ENCODE measurements at places on chromosomes 3 and 15.

GRCh38 chr15:89368566-89369223, 34.1 kb upstream of the POLG start:
- DNase-seq, result no peak

- no peak for DNase-seq
Observed at GRCh38 chr15:71465131-71465955, 345.0 kb upstream of the NR2E3 start.

DNA sequence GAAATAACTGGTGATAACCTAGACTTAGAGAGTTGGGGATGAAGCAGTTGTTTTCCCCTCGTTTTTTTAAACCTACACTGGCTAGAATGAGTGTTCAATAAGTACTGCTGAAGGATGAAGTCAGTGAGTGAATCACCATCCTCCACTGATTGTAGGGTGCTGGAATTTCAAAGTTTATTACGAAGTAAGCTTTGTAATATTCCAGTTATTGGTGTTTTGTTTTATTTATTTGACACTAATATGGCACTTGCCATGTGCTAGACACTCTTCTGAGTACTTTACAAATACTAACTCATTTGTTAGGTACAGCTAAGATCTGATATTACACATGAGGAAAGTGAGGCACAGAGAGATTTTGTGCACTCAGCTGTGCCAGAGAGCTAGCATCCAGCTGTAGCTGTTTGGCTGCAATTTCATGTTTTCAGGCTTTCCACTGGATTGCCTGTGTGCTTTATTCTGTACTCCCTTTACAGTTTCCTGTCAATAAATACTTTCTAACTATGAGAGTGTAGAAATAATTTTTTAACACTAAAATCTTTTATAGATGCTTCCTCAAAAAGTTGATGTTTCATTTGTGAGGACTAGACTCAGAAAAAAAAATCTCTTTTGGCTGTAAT, 5.8 kb downstream of the MAP2K5 start:
- no peak for DNase-seq

DNA sequence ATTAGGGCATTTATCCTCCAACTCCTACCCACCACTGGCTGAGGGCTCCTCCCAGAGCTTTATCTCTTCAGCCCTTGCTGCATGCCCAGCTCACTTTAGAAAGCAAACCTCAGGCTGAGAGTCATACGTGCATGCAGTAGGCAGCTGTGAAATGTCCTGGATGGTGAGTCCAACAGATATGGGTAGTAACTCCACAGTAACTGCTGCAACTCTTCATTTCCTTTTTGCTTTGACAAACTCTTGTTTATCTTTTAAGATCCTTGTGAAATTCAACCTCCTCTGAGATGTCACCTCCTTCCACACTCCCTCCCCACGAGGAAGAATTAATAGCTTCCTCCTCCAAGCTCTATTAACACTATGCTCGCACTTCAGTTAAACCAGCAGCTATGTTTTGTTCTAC, 35.9 kb upstream of the CTNNB1 start:
- DNase-seq, result no peak

GRCh38 chr3:7193269-7193668, 332.4 kb downstream of the GRM7 start:
- no peak for DNase-seq

DNA sequence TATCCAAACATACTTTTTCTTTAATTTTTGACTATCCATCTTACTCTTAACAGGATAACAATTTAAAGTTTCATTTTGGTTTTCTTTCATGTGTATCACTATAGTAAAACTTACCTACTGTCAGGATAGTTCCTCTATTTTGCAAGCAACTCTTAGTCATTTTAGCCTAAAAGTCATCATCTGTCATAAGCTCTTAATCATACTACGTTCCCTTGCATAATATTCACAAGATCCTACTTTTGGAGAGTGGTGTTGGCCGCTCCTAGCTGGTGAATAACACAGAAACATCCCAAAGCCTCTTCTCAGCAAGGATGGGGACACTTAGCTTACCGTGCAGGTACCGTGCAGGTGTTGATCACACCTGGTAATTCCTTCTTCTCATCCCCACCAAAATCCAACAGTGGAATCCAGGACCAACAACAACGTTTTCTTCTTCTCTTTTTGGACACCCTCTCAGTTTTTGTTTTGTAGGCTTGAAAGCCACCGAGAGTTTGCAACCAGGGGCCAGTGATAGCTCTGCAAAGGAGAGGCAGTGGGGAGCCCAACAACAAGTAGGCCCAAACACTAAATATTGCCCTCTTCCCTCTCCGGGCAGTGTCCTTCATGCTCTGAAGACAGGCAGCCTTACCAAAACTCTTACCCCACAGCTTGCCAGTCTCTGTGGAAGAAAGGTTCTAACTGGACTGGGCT, 433 bp downstream of the FILIP1L start:
- DNase-seq, result no peak

DNA sequence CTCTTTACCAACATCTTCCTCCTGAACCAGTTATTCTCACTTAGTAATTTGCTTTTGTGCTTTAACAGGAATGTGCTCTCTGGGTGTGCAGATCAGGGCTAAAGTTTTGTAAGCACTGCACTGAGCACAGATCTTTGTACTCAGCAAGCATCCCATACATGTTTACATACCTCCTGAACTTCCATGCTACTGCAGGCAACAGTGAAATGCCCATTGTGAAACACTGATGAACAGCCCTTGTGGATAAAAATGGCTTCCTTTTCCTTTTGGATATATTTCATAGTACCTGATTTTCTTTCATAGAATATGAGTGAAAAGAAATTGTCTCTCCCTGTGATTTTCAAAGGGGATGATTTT, 855.9 kb downstream of the MCTP2 start:
- no peak for DNase-seq

DNA sequence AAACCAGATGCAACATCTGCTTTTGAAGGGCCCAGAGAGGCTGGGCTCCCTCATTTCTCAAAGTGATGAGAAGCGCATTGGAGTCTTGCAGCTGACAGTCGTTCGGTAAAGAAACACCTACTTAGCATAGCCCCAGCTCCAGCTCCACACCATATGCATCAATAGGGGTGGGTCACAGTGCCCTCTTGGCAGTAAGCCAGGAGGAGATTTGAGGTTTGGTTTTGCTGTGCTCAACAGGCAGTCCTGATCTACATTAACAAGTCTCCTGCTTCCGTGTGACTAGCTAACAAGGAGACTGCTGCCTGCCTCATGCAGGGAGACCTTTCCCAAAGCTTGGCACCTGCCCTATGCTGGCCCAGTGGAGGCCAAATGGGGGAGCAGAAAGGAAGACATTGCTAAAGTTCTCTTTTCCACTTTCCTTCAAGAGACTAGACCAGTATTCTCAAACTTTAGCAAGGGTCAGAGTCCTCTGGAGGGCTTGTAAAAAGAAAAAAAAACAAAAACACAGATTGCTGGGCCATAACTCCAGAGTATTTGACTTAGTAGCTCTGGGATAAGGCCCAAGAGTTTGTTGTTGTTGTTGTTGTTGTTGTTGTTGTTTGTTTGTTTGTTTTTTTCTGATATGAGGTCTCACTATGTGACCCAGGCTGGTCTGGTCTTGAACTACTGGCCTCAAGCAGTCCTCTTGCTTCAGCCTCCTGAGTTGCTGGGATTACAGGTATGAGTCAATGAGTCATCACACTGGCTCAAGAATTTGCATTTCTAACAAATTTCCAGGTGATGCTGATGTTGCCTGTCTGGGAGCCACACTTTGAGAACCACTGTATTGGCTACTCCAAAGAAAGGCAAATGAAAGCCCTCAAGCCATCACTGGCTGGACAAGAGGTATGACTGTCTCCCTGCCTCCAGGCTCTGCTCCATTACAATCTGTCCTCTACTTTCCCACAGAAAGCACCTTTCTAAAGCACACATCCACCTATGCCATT, 294.9 kb downstream of the RORA start:
- no peak for DNase-seq

DNA sequence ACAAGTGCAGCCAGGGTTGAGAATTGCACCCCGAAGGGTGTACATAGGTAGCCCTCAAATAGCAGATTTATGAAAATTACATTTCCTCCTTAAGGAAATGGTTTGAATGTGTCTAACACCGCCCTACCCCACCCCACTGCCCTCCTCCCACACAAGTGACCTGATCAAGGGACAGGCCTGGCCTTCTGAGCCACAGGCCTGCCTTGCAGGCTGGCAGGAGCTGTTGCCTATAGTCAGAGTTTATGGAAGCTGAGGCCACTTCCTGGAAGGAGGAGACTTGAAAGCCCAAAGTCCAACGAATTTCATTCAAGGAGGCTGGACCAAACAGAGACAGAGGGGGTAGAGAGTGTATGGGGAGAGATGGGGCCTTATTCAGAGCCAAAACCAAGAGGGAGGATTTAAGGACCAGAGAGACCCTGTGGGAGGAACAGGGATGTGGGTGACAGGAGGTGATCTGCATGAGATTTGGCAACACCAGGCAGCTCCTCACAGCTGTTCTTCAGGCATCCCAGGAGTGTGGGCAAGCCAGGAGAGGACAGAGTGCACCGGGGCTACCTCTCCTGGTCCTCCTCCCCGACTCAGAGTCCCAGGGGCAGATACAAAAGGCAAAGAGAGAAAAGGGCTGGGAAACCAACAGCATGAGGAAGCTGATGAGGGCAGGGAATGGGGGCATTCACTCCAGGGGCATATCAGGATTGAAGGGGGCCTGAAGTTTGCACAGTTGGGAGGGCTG, 100.4 kb upstream of the HES1 start:
- DNase-seq, result no peak

DNA sequence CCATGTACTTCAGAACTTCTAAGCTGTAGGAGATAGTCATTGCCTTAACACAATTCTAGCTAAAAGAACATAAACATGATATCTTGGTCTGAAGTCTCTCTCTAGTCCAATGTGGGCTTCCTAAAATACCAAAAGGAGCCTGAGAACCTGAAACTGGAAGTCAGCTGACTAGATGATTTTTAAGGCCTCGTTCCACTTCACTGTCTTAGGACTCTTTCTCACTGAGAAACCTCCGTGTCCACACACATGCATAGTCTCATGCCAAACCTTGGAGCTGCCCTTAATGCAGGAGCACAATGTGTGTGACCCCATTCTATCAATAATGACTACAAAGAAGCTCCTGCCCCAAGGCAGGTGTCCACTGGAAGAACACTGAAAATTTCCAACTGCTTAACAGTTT, 87.7 kb downstream of the ETFA start:
- no peak for DNase-seq

DNA sequence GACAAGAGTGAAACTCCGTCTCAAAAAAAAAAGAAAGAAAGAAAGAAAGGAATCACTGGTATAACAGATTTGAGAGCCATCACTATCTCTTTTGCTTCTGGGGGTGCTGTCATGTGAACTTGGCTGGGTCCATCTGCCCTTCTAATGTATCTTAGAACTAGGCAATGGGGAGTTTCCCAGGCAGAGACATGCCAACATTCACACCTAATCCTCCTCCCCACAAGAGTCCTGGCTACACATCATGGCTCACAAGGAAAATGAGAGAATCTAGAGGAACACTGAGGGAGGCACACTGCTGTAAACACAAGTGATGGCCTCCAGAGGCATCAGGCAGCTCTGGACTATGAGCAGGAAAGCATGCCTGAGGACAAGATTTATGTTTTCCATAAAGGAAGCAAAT, 67.8 kb upstream of the PPP2R3A start:
- no peak for DNase-seq

- DNase-seq, result no peak
Observed at GRCh38 chr15:69497667-69498066, 45.0 kb downstream of the RPLP1 start.

DNA sequence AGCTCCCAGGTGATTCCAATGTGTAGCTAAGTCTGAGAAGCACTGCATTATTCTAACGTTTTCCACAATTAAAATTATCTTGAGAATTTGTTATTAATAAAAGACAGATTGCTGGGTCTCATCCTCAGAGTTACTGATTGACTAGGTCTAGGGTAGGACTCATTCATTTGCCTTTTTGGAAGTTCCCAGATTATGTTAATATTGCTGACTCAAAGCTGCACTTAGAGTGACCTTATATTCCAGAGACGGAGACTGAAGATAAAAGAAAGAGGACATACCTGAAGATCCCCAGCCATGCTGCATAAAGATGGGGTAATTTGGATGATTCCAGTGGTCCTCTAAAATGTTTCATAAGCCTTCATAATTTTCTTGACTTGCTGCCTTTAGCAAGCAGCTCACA, 81.8 kb downstream of the PLSCR2 start:
- no peak for DNase-seq

GRCh38 chr15:87599616-87600015, 656.9 kb downstream of the NTRK3 start:
- no peak for DNase-seq

GRCh38 chr15:89566621-89567294, 8.5 kb upstream of the TICRR start:
- DNase-seq, result no peak

- DNase-seq, result no peak
Observed at GRCh38 chr15:83283138-83283812, 1.2 kb downstream of the BNC1 start.

GRCh38 chr3:138694287-138695007, 85.9 kb downstream of the FAIM start:
- no peak for DNase-seq

GRCh38 chr15:28989896-28990295, 104.1 kb downstream of the APBA2 start:
- DNase-seq, result no peak

DNA sequence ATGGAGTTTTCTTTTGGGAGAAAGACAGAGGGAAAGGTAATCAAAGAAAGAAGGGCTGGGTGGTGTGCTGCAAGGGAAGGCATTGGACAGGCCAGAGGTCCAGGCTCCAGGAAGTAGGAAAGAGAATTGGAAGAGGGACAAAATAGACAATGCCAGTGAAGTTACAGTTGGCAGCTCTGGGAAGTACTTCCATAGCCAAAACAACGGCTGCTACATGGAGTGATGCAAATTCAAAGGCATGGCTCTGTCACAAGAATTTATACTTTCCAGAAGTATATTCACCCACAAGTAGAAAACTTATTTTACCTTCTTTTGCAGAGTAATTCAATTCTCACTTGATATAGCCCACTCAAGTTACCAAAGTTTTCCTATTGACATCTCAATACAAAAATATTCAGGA, 191.5 kb downstream of the TNIK start:
- no peak for DNase-seq

DNA sequence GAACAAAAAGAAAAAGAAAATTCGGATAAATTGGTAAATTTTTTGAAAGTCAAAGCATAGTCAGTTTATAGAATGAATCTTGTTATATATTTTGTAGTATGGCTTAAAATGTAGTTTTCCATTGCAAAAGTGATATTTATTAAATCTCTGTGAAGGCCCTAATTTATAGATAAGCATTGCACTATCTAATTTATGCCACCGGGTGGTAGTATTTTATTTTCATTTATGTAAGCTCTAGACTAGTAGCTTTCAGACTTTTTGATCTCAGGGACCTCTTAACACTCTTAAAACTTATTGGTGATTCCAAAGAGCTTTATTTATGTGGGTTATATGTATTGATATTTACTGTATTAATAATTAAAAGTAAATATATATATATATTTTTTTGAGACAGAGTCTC, 133.9 kb upstream of the LRRFIP2 start:
- DNase-seq, result no peak

- DNase-seq, result no peak
Observed at GRCh38 chr3:197372047-197372661, 73.7 kb upstream of the DLG1 start.

GRCh38 chr3:96233679-96234078, 580.7 kb upstream of the EPHA6 start:
- no peak for DNase-seq

- DNase-seq, result no peak
Observed at GRCh38 chr3:159170436-159171003, 368.7 kb downstream of the MFSD1 start.

- no peak for DNase-seq
Observed at GRCh38 chr3:120064641-120065040, 29.6 kb downstream of the GSK3B start.

- DNase-seq, result no peak
Observed at GRCh38 chr3:147299656-147300055, 106.7 kb downstream of the ZIC4 start.

GRCh38 chr3:99969136-99969535, 145.2 kb downstream of the FILIP1L start:
- no peak for DNase-seq
